ENCODE measurements at places on chromosomes 7 and 10.

DNA sequence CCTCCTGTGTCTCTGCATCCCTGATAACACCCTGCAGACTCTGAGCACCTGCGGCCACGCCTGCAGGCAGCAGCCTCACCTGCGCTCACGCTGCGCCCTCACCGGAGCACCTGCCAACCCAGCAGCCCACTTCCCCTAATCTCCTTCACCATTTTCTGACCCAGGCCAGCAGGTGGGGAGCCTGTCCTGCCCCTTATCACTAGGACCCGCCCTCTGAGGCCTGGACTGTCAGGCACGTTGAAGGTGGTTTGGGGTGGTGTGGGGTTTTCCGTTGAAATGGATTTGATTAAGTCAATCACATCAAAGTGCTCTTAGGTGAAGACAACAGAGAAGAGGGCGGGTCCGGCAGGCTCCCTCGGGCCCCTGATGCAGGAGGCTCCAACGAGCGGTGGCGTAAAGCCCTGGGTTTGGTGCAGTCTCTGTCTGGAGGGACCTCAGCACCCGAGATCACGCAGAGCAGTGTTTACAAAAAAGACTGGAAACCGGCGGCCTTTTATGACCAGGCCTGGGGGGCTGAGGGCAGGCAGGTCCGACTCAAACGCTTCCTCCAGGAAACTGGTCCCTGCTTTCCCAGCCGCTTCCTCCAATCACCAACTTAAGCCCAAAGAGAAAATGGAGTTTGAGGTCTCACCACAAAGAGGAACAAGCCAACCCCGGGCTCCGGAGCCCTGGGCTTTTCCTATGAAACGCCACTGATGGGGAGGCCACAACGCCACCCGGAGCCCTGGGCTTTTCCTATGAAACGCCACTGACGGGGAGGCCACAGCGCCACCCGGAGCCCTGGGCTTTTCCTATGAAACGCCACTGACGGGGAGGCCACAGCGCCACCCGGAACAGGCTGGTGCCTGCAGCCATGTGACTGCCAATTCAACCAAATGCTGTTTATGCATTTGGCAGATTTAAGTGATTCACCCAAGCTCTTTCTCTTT lies 45.5 kb downstream of the DPYSL4 start:
- no peak for DNase-seq

- DNase-seq = no peak
Observed at GRCh38 chr7:115603416-115603815, 427.1 kb downstream of the TFEC start.

- DNase-seq = no peak
Observed at GRCh38 chr7:136348142-136348541, 371.0 kb upstream of the MTPN start.

- DNase-seq = peak; percentile 19
Observed at GRCh38 chr7:77393261-77393660, 22.9 kb downstream of the GSAP start.

DNA sequence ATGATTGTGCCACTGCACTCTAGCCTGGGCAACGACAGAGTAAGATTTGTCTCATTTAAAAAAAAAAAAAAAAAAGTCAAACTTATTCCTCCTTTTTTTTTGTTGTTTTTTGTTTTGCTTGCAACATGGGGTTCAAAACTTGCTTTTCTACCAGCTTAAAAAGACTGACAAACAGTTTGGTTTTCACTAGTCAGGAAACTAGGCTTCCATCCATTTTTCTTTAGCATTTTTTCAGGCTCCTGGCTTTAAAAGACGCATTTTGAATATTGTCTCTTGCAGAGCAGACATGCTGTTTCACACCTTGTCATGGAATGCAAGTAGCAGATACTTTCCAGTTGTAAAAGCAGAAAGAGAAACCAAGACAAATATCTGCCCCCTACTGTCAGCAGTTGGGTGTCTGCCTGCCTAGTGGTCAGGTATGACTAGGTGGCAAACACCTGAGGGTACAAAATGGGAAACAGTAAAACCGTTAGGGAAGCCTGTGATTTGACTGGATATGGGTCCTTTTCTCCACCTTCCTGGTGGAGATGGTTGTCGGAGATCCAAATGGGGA lies 139.9 kb downstream of the CCDC71L start:
- DNase-seq = no peak

DNA sequence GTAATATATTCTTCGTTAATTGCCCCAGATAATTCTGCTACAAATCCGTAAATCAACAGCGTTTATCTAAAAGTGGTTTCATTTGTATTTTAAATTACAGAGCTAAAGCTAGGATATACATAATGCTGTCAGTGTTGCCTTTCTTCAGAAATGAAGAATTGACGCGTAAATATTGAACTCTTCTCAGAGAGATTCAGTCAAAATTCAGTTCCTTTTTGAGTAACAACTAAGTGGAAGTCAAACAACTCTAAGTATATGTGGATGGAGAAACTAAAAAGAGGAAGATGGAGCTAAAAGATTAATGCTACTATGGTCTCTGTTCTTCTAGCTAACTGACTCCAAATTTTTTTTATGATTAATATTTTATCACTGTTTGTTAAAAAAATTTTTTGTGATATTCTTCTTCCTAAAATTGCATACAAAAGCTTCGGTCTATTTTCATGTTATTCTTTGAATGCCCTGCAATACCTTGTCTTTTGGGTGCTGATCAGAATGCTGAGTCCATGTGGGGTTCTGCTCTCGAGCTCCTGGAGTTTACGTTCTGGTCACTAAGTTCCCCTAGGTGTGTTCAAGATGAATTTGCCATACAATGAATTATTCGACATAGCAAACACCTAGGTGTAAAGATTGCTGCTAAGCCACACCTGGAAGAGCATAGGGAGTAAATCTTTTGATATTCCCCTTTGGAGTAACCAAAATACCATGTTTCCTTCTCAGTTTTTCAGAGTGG lies 20.7 kb downstream of the MDFIC start:
- no peak for DNase-seq

- no peak for DNase-seq
Observed at GRCh38 chr7:155948845-155949244, 136.6 kb upstream of the SHH start.

DNA sequence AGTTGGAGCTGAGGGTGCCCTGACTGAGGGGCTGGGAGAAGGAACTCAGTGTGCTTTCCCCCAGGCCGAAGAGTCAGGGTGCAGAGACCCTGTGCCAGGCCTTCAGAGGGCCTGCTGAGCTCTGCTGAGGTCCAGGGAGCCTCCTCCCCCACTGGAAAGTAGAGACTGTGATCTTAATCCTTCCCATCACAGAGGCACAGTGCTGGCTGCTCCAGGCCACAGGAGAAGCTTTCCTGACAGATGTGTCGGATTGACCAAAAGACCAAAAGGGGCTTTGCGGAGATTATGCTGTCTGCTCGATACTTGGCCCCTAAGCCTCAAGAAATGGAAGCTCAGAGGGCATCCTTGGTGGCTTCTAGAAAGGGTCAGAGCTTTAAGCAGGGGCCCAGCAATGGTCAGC lies 32.9 kb upstream of the BTRC start:
- no peak for DNase-seq

DNA sequence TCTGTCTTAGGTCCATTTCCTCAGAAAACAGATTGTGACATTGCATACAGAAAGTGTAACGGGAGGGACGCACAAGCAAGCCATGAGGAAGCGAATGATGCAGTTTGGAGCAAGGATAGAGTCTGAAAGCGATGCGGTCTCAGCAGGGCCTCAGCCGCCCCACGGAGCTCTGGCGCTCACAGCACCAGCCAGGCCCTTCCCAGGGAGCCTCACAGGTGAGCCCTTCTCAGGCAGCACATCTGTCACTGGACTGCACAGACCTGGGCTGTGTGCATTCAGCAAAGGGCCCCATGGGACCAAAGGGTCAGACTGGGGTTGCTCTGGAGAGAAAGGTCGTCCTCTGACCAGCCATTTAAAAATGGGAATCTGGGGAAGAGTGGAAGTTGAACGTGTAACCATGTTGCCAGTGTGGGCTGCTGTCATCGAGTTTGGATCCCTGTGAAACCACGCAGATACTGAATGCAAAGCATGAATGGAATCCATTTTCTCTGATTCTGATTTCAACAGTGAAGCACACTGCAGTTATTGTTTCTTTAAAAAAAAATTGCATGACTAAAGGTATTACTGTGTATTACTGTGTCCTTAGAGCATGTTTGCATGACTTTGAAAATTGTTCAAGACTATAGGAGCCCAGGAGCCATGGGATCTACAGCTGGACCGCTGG lies 350.0 kb upstream of the AKR1E2 start:
- DNase-seq = no peak

GRCh38 chr10:86666538-86666937 lies 1.8 kb upstream of the LDB3 start:
- no peak for DNase-seq

DNA sequence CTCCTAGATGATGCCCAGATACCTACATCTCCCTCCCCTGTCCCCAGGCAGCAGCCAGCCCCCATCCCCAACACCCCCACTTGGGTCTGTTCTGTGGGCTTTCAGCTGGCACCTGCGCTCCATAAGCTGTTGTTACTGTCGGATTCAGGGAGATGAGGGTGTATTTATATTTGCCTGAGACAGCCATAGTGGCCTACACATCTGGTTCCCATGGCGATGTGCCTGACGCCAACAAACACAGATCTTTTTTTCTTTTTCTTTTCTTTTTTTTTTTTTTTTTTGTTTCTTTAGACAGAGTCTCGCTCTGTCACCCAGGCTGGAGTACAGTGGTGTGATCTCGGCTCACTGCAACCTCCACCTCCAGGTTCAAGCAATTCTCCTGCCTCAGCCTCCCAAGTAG lies 73.1 kb downstream of the CLIP2 start:
- no peak for DNase-seq

GRCh38 chr10:49518566-49518965 lies 20.4 kb downstream of the ERCC6 start:
- DNase-seq = no peak

- DNase-seq = no peak
Observed at GRCh38 chr10:343231-344220, 208.3 kb downstream of the ZMYND11 start.

- no peak for DNase-seq
Observed at GRCh38 chr10:30384701-30385201, 35.7 kb upstream of the MTPAP start.

DNA sequence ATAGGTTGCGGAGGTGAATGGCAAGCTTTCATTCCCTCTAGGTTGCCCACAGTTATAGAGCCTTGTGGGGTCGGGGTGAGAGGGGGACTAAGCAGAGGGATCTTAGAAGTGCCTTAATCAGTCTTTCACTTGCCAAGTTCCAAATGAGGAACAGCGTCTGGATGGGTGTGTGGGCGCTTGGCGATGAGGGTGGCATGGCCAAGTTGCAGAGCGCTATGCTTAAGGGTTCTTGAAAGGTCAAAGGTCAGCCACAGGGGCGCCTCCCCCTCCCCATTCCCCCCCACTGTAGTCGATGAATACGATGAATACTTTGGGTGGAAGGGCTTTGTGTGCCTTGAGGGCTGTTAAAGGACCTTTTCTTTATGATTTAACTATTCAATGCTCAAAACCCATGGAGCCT lies 185.0 kb downstream of the TCF7L2 start:
- DNase-seq = no peak

DNA sequence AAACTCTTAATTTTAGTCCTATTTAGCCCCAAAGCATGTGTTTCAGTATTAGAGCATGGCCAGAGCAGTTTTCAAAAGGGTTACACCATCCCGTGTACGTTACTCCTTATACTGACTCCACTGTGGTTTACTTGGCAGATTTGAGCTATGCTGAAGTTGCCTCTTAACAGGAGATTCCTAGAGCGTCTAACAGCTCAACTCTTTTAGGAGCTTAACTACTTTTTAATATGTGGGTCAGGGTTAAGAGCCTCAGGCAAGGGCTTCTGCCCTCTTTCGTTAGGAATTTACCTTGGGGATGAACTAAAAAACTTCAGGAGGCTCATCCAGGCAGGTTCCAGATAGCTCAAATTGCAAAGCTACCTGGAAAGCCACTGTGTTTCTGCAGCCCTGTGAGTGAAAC lies 674.8 kb upstream of the C7orf33 start:
- DNase-seq = no peak

DNA sequence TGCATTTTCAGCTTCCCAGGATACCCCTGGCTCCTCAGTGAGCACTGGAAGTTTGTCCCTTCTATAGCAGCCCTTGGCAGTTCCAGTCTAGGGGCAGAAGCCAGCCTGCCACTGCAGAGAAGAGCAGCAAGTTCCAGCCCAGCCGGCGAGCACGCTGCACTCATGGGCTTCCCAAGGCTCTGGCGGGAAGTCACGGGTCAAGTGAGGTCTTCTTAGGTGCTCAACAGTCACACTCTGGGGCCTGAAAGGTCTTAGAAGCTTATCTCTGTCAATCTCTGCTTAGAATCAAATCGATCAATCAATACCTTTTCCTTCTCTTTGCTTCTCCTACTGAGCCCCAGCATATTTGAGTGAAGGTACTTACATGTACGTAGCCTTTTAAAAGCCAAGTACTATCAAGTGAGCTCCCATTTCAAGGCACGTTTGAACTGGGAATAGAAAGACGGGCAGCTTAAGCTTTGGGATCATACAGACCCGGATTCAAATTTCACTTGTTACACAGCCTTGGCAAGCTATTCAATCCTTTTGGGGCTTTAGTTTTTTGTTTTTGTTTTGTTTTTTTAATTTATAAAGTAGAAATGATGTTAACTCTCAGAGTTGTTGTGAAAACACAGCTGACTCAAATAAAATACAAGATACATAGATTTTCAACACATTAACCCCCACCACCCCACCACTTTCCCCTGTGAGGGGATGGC lies 152.6 kb upstream of the KLF14 start:
- no peak for DNase-seq

GRCh38 chr7:106405697-106406141 lies 120.9 kb upstream of the NAMPT start:
- DNase-seq = no peak

DNA sequence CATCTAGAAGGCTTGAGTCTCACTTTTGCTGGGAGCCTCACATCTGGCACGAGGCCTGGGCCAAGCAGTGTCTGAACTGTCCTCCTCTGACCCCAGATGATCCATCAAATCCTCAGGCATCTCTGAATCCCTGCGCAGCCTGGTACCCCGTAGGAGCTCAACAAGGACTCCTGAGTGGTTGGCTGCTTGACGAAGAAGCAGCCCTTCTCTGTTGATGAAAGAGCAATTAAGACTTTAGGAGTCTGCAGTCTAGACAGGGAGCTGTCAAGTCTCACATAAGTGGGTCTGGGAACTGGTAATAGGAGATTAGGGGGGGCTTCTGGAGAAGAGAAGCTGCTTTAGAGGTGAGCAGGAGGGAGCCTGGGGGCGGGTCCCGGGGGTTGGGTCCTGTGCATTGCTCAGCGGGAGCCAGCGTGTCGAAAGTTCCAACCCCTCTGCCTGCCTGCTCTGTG lies 326.0 kb downstream of the RPS24 start:
- no peak for DNase-seq

DNA sequence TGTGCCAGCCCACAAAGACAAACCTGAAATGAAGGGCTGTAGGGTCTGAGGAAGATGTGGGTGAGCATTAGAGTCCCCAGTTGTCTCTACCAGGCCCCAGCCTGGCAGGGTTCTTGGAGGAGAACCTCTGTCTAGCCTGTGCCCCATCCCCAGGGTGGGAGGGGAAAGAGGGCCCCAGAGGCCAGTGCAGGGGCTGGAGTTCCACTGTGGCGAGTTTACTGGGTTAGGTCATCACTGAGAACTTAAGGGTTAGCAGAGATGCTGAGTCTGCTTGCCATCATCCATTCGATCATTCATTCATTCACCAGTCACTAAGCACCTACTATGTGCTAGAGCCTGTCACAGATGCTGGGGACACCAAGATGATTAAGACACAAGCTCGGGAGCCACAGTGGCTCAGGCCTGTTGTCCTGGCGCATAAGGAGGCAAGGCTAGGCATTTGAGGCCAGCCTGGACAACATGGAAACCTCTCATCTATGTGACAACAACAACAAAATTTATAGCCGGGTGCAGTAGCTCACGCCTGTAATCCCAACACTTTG lies 2.6 kb downstream of the ANKRD2 start:
- DNase-seq = no peak

Data from stimulated activated CD4-positive, alpha-beta T cell treated with anti-CD3 and anti-CD28 coated beads, Interleukin-12 subunit alpha, Interleukin-12 subunit beta, amount 100 ng/mL, for 4 hours (primary cell).